Activated naive CD8-positive, alpha-beta T cell treated with anti-CD3 and anti-CD28 coated beads, Interleukin-2, amount 50 U/mL, for 16 hours (primary cell): ENCODE measurements at places on chromosomes 1 and 21.

- no peak for DNase-seq
Measured at GRCh38 chr1:170131450-170131849, 14.3 kb upstream of the NTMT2 start.

GRCh38 chr1:18148461-18148860, 40.9 kb downstream of the IGSF21 start:
- no peak for DNase-seq

GRCh38 chr1:114111731-114112641, 41.7 kb downstream of the SYT6 start:
- no peak for DNase-seq

DNA sequence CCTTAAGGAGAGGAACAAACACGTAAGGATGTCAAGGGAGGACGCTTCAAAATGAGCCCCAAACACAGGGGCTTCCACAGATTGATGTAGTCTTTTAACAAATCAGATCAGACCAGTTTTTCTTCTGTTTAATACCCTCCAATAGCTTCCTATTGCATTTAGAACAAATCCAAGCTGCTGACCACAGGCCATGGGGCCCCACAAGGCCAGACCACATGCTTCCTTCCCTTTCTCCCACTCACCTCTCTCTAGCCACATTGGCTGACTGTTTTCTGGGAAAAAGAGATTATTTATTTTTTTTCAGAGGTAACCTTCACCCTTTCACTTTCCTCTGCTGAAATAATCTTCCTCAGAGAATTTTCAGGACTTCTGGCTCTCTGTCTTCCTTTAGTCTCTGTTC, 380.6 kb downstream of the SIPA1L2 start:
- no peak for DNase-seq

DNA sequence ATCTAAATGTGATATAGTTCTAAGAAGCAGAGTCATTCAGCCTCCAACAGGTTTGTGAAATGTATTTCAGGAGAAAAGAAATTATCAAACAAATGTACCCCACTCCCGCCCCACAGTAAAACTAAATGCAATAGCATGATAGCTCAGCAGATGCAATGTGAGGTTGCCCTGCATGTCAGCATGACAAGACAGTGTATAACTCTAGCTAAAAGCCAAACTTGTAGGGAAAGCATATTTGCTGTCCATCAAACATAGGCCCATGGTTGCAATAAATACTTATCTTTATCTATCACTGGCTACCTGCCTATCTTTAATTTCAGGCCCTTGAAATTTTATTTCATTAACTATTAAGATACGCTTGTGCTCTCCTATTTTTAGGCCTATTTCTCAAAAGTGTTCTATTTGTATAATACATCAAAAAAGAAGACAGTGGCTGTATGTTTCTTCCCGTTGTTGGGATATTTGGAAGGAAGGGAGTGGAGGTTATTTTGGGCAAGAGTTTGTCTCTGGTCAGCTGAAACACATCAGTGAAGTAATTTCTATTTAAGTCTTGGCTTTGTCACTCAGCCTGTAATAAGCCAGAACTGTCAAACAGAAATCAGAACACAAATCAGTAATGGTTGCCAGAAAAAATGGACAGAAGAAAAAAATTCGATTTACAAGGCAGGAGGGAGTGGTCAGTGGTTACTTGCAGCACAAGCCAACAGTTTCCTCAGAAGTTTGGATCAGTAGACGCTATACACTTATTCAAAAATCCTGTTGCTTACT, 307.4 kb upstream of the ADGRL2 start:
- no peak for DNase-seq

DNA sequence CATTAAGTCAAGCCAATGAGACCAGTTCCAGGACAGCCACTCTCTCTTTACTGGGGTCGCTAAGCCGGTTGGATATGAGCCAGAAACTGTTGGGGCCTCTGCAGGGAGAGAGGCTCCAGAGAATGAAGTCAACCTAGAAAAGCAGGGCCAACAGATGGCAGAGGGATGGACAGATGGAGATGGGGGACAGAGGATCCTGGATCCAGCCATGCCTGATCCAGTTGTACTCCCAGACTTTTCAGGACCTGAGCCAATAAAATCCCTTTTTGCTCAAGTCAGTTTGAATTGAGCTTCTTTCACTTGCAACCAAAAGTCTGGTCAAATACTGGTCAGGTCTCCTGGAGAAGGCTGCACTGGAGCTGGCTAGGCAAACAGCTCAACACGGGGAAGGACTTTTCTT, 2.2 kb downstream of the DHCR24 start:
- no peak for DNase-seq

DNA sequence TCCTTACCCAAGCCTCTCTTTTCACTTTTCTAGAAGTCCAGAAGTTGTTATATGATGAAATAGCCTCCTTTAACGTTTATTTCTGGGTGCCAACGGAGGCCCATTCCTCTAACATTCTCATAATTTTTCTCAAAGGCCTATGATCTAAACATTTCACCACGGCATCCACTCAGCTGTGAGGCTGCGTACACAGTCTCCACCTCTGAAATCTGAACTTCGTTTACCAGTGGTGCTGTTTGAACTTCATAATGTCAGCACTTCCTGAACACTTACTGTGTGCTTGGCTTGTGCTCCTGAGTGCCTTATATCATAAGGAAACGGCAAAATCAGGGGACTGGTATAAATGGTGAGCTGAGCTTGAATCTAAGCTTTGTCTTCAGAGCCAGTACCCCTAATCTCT, 12.0 kb upstream of the RBP7 start:
- no peak for DNase-seq

DNA sequence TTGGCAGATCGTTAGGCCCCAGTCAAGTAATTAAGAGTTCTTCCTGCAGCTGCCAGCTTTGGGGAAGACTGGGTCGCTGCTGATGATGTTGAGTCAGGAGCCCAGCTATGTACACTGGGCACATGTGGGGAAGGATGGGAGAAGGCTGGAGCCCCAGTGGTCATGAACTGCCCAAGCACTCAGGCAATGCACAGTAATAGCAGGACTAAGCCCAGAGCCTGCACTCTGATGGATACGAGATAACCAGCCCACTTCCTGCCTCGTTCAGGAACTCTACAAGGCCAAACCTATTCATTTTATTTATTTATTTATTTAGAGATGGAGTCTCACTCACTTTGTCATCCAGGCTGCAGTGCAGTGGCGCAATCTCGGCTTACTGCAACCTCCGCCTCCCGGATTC, 81.1 kb upstream of the BTG3 start:
- no peak for DNase-seq

- DNase-seq = no peak
Measured at GRCh38 chr21:35046263-35046624, 2.9 kb downstream of the RUNX1 start.

- DNase-seq = no peak
Measured at GRCh38 chr1:34066981-34067603, 97.9 kb downstream of the CSMD2 start.
